Placental pericyte (primary cell): ENCODE measurements at places on chromosomes 4 and X. TPM values are rescaled to one million over a fixed set of nuclear protein-coding genes. Genes with fewer than 3 reads are reported as not detected.

Gene SPARCL1
- total RNA-seq, result 0.14 TPM in 1 of 2 replicates, not detected in the other

Gene SLC34A2
- total RNA-seq, result not detected in 2 replicates

Gene AIMP1
- 21.8 and 26.3 TPM in 2 replicates for total RNA-seq

Gene UGT2A1
- total RNA-seq, result not detected in 2 replicates

Gene GPC3
- total RNA-seq, result 4.2 TPM in 1 of 2 replicates, not detected in the other

Gene TIMP1
- 830 and 1,502 TPM in 2 replicates for total RNA-seq

Gene RS1
- total RNA-seq, result not detected in 2 replicates

Gene IL1RAPL1
- 0.88 and 2.9 TPM in 2 replicates for total RNA-seq

Gene CSAG2
- not detected in 2 replicates for total RNA-seq

Gene XK
- total RNA-seq, result 0.14 TPM in 1 of 2 replicates, not detected in the other

Gene MCF2
- total RNA-seq, result not detected in 2 replicates

Gene AR
- 0.22 and 6.2 TPM in 2 replicates for total RNA-seq

Gene AKAP4
- total RNA-seq, result not detected in 2 replicates

Gene OPRPN
- total RNA-seq, result not detected in 2 replicates

Gene SUPT20HL1
- 0.14 TPM in 1 of 2 replicates, not detected in the other for total RNA-seq

Gene MAGEC2
- not detected in 2 replicates for total RNA-seq

Gene ITGB1BP2
- total RNA-seq, result 2.0 and 5.9 TPM in 2 replicates

Gene DUSP21
- total RNA-seq, result not detected in 2 replicates

Gene FOXR2
- not detected in 2 replicates for total RNA-seq

Gene ARAP2
- total RNA-seq, result under 0.01 and 3.0 TPM in 2 replicates

Gene C1QTNF7
- 0.22 and 0.72 TPM in 2 replicates for total RNA-seq

Gene SMIM31
- total RNA-seq, result not detected in 2 replicates

Gene BEND2
- total RNA-seq, result not detected in 2 replicates

Gene FAT1
- 122 and 317 TPM in 2 replicates for total RNA-seq

Gene LRP2BP
- total RNA-seq, result 0.22 and 0.43 TPM in 2 replicates

Gene ATP6AP1
- total RNA-seq, result 55.3 and 151 TPM in 2 replicates

Gene SCRG1
- total RNA-seq, result under 0.01 TPM in 2 replicates

Gene FAM9C
- not detected in 2 replicates for total RNA-seq

Gene TMSB15C
- total RNA-seq, result 0.22 and 1.1 TPM in 2 replicates

Gene PARM1
- 3.7 and 12.9 TPM in 2 replicates for total RNA-seq

Gene NEIL3
- 2.6 and 14.6 TPM in 2 replicates for total RNA-seq

Gene CENPE
- total RNA-seq, result 0.88 and 30.6 TPM in 2 replicates

Gene FAM53A
- 1.7 and 4.8 TPM in 2 replicates for total RNA-seq

Gene TIGD2
- total RNA-seq, result 7.7 and 18.8 TPM in 2 replicates

Gene ABLIM2
- total RNA-seq, result 0.22 and 0.29 TPM in 2 replicates

Gene OTUD4
- 20.4 and 48.0 TPM in 2 replicates for total RNA-seq

Gene KDR
- total RNA-seq, result 4.0 and 5.7 TPM in 2 replicates

Gene ELK1
- total RNA-seq, result 33.9 and 42.4 TPM in 2 replicates

Gene EMCN
- not detected in 2 replicates for total RNA-seq

Gene FGF5
- 2.8 and 32.5 TPM in 2 replicates for total RNA-seq

Gene FANCB
- total RNA-seq, result 2.6 and 13.5 TPM in 2 replicates

Gene SGMS2
- 62.2 and 94.6 TPM in 2 replicates for total RNA-seq

Gene NPY2R
- not detected in 2 replicates for total RNA-seq

Gene SPANXC
- not detected in 2 replicates for total RNA-seq

Gene SSX1
- total RNA-seq, result not detected in 2 replicates

Gene CXCL8
- total RNA-seq, result 429 and 639 TPM in 2 replicates

Gene CAPN6
- total RNA-seq, result not detected in 2 replicates

Gene GIMD1
- total RNA-seq, result 0.14 TPM in 1 of 2 replicates, not detected in the other

Gene ATP8A1
- total RNA-seq, result under 0.01 and 2.4 TPM in 2 replicates

Gene BRS3
- total RNA-seq, result not detected in 2 replicates

Gene CD38
- total RNA-seq, result 1.1 TPM in 1 of 2 replicates, not detected in the other

Gene DMRTC1
- not detected in 2 replicates for total RNA-seq

Gene ADAM29
- not detected in 2 replicates for total RNA-seq

Gene AFM
- not detected in 2 replicates for total RNA-seq

Gene ZNF141
- total RNA-seq, result 8.8 and 11.2 TPM in 2 replicates

Gene NSG1
- 0.29 and 1.3 TPM in 2 replicates for total RNA-seq

Gene TMPRSS11E
- not detected in 2 replicates for total RNA-seq
